ENCODE measurements at places on chromosomes 5 and 9.

- no peak for DNase-seq
Measured at GRCh38 chr5:3660630-3661029, 65.0 kb downstream of the IRX1 start.

DNA sequence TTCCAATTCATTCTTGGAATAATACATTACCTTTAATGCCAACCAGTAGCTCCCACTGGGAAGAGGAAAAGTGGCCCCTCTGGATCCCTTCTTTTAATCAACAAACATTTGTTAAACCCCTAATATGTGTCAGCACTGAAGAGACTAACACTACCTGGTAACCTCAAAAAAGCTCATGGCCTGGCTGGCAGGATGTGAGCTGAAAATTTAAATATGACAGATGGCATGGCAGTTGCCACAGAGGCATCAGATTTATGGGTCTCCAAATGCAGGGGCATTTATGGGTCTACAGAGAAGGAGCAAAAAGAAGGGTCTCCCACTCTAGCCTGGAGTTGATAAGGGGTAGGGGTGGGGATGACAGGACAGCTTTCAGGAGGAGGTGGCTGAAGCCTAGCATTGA, 12.5 kb downstream of the DNAH5 start:
- no peak for DNase-seq

DNA sequence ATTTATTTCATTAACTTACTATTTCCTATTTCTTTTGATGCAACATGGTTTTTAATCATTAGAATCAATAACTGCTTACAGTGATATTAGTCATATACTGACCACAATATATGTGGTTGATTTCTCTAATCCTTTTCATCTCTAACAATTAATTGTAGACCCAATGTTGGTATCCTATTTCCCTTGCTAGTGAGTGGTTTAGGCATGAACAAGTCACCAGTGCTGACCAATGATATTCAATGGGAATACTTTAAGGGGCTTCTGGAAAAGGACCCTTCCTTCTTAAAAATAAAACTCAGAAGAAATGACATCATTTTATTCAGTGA, 672.4 kb upstream of the GRAMD2B start:
- no peak for DNase-seq

- no peak for DNase-seq
Measured at GRCh38 chr5:54959673-54960418, 25.5 kb downstream of the ESM1 start.

DNA sequence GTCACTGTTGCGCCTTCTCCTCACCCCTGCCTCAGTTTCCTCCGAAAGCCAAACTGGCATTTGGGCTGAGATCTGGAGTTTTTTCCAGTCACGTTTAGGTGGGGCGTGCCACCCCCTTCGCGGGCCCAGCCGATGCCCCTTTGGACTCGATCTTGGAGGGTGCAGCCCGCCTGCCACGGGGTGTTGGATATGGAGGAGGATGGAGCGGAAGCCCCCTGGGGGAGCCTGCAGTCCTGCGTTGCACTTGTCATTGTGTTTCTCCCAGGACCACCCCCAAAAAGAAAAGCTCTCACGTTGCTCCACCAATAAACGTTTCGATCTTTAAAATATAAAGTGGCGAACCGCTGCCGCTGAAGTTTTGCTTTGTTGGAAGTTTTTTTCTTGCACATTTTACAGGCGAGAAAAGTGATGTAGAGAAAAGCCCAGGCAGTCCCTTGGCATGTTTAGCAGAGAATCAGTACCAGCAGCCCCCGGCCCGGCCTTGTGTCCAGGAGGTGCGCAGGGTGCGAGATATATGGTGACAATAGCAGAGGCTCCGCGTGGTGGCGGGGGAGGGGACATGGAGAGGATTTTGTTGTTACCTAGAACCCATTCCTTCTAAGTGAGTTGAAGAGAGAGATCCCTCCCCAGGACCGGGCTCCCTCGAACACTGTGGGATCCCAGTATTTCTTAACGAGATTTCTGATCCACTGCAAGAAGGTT, 681 bp downstream of the F2R start:
- DNase-seq: no peak

GRCh38 chr9:112783551-112783954, 33.0 kb downstream of the SNX30 start:
- DNase-seq: no peak

DNA sequence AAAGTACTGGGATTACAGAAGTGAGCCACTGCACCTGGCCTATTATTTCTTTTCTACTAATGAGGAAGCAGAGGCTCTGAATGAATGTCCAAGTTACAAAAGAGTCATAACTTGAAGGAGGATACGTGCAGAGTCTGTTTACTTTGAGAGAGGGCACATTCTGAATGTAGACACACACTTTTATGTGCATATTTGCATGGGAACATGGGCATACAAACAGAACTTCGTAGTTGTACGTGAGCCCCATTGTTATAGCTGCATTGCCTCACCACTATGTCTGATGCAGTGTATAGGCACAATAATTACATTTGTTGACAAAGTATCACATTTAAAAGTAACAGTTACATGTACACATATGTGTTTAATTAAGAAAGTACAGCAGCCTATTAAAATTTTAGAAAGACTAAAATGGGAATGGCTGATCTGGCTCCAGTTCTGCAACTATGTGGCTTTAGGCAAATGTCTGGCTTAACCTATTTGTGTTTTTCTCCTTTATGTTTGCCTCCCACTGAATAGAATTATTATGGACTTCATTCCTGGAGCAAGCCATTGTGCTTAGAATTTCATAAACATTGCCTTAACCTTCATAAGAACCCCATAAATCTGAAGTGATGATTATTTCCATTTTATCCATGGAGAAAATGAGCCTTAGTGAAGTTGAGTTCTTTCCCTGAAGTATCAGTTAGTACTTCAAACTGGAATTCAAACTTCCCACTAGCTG, 3.0 kb upstream of the DPYSL3 start:
- DNase-seq: no peak

- no peak for DNase-seq
Measured at GRCh38 chr9:122372856-122373845, 2.3 kb downstream of the PTGS1 start.

DNA sequence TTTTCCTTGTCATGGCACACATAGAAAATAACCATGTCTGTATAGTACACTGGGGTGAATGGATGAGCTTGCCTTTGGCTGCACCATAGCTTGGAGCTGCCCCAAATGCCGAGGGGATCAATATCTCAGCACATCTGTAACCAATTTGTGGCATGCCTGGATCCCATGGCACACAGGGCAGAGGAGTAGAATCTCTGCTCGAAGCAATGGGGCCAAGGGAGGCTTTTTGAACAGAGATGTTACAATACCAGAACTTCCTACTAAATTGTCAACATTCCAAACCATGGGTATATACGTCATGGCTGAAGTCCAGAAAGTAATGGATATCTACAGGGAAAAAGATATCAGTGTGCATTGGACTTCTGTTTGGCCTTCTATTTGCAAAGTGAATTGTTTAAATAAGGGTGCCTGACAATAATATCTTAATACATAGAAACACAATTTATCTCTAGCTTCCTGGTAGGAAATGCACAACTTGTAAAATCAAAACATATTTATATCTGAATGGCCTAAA, 39.0 kb downstream of the ESM1 start:
- no peak for DNase-seq

- DNase-seq: no peak
Measured at GRCh38 chr5:129853588-129853987, 50.7 kb upstream of the CHSY3 start.

DNA sequence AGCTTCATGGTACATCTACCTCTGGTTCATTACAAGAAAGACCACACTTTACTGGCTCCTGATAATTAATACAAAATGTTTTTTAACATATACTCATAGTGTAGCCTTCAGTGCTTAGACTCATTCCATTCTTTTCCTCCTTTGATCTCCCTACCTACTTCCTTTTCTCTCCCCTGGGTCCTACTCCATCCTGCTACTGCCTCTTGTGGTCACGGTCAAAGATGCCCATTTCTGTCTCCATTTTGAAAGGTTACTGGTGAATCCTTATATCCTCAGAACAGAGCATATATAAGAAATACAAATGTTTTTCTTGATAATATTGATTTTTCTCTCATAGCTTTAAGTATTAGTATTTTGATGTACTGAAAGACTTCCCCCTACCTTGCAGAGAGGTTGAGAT, 375.9 kb downstream of the ARRDC3 start:
- DNase-seq: no peak

- no peak for DNase-seq
Measured at GRCh38 chr5:169798906-169799660, 162.0 kb downstream of the DOCK2 start.

DNA sequence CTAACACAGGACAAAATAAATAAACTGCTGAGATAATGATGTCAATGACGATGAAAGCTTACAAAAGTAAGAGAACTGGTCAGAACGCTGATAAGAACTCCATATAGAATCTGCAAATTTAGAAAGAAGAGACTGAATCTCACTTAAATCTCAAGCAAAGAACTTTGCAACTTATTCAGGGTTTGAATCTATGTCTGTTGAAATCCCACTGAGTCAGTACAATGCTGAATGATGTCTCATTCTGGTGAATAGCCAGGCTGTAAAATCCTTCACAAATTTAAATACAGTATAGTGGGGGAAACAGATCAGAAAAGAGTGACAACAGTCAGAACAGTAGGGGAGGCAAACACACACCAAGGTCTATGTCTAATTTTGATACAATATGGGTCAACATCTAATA, 38.9 kb upstream of the NR3C1 start:
- DNase-seq: no peak

DNA sequence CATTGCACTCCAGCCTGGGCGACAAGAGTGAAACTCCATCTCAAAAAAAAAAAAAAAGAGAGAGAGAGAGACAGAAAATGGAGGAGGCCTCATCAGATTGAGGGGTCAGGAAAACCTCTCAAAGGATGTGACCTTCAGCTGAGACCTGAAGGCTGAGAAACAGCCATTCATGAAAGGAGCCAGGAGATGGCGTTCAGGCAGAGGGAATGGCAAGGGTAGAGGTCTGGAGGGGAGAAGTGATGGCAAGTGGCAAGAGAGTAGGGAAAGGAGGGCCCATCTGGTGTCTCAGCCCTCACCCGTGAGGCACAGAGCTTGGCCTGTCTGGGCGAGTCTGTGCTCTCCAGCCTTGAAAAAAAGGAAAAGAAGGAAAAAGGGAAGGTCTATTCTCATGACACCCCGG, 17.0 kb downstream of the CAMK2A start:
- no peak for DNase-seq

DNA sequence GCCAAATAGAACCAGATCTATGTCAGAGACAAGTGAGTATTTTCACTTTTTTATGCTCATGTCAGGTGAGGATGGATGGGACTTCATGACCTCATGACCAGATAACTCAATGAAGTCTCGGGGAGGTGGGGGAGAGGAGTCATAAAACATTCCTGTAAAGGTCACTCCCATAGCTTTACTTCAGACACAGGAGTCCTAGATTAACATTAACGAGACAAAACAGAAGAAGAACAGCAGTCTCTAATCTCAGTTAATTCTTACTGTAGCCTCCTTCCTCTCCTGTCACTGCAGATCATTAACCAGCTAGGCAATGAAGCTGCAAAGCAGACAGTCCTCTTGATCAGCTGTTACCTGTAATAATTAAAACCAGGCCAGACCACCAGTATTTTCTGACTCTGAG, 11.2 kb downstream of the CRHBP start:
- DNase-seq: no peak

DNA sequence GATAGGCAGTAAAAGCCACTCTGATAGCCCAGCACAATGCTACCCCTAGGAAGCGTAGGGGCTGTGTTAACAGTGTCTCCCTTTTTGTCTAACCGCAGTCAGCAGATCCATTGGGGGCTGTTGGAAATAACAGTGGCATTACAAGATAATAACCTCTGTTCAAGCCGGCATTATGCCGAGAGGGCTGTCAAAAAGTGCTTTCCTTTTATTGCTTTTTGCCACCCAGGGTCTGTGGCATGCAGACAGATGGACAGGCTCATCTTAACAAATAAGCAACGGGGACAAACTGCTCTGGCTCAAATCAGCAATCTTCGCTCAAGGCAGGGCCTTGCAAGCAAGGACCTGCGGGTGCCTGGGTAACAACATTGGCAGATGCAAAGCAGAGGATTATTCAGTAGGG, 123.3 kb downstream of the TLR4 start:
- no peak for DNase-seq

DNA sequence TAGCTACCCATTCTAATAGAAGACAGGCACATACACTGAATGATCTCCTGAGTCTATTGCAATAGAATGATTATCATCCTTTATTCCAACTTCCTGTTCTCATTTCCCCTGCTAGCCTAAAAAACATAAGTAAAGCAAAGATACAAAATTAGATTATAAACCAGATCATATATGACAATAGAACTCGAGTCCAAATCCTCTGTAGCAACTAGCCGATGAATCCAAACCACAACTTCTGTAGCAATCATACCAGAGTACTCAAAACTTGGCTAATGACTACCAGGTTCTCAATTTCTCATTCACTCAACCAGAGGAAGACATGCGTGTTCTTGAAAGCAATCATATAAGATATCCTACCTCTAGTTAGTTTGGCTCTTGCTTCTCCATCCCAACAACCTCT, 622.1 kb downstream of the PSAT1 start:
- no peak for DNase-seq

GRCh38 chr5:104297076-104297475, 734.5 kb upstream of the NUDT12 start:
- DNase-seq: no peak

GRCh38 chr9:69857131-69857530, 36.5 kb downstream of the CFAP95 start:
- no peak for DNase-seq

GRCh38 chr5:71949772-71950171, 157.5 kb upstream of the MAP1B start:
- DNase-seq: no peak

- DNase-seq: no peak
Measured at GRCh38 chr5:138160706-138161105, 17.7 kb downstream of the BRD8 start.

GRCh38 chr9:129838707-129839259, 3.5 kb downstream of the USP20 start:
- no peak for DNase-seq

DNA sequence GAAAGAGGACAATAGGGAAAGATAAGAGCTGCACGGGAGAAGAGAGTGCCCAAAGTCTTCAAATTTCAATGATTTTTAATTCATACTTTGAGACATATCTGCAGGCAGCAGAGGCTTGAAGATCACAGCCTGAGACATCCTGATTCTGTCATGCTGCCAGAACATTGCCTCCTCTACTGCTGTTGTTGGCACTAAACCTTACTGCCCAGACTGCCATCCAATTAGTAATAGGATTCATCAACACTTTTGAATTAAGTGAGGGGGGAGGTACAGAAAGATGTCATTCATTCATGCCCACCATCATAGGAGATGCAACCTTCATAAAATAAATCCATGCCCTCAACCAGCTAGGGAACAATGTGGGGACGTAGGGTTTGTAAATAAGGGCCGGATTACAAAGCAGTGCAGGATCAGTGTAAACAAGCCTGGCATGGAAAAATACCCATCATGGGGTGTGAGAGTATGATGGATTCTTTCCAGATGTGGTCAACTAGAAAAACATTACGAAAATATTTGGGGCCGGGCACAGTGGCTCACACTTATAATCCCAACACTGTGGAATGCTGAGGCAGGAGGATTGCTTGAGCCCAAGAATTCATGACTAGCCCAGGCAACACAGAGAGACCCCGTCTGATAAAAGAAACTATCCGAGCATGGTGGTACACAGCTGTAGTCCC, 122.1 kb upstream of the DAPK1 start:
- no peak for DNase-seq

All from NCI-H2081 treated with DMSO at 0.1 percent for 48 hours (cell line).